Epithelial cell of prostate (primary cell): ENCODE measurements at places on chromosomes 6 and 20.

GRCh38 chr6:37820718-37821079 lies 1.2 kb downstream of the ZFAND3 start:
- DNase-seq: no peak

DNA sequence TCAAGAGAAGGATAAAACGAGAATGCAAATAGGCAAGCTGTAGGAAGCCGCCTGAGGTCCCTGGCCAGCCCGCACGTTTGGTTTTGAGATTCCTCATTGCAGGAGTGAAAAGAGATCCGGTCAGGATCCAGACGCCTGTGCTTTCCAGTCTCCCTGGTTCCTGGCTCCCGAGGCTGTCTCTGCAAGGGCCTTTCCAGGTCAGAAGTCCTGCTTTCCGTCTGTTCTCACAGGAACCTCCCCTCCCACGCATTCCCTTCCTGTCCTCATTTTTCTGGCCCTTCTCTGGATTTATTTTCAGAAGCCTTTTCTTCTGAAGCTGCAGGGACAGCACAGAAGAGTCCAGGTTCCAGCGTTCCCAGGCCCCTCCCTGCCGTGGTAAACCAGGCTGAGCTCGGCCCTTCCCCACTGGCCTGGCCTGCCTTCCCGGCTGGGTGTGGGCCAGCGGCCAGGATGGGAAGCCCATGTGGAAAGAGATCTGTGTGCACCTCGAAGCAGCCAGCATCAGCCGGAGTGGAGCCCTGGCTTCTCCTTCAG lies 54.0 kb downstream of the TMEM242 start:
- no peak for DNase-seq

GRCh38 chr6:32887616-32888015 lies 33.6 kb downstream of the PSMB9 start:
- no peak for DNase-seq

DNA sequence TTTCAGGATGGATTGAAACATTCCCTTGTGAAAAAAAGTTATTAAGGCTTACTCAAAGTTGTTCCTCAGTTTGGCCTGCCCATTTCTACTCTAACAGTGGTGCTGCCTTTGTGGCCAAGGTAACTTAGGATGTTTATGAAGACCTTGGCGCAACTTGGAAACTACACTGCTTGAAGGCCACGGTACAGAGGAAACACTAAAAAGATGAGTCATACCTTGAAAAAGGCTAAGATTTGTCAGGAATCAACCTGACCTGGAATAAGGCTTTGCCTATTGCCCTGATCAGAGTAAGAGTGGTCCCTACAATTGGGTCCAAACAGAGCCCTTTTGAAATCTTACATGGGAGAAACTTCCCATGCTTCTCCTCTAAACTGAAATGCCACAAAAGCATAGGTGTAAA lies 119.9 kb upstream of the MOCS1 start:
- no peak for DNase-seq

- DNase-seq: no peak
These were observed 30.9 kb upstream of the RIMS1 start for GRCh38 chr6:71855406-71855805.

DNA sequence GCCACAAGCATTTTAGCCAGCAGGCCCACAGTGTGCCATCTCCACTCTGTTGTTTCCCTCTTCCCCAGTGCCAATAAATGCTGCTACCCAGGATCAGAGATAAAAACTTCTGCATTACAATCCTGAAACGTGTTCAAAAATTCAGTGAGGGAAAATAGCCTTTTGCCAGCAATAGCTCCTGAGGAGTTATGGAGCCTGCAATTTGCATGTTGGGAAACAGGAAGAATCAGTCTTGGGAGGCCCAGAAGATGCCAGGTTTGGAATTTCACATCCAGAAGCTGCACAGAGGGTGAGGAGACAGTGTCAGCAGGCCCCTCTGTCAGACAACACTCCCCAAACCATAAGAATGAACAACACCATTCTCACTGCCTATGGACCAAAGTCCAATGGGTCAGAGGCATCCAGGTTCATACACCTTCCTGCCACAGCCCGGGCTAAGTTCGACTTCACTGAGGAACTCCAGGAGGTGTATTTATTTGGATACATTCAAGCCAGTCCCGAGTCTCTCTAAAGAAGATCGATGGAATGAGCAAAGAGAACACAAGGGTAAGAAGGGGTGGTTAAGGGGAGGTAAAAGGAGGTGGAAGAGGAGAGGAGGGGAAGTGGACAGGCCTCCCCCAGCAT lies 20.8 kb downstream of the RRBP1 start:
- no peak for DNase-seq

- no peak for DNase-seq
These were observed 143.5 kb upstream of the MOCS1 start for GRCh38 chr6:40077736-40078135.

- no peak for DNase-seq
These were observed 79.7 kb downstream of the SYNE1 start for GRCh38 chr6:152557502-152557901.
